ENCODE measurements at places on chromosomes 7 and 10.

GRCh38 chr7:85851571-85852193, 664.8 kb upstream of the SEMA3D start:
- peak; percentile 63 for DNase-seq

DNA sequence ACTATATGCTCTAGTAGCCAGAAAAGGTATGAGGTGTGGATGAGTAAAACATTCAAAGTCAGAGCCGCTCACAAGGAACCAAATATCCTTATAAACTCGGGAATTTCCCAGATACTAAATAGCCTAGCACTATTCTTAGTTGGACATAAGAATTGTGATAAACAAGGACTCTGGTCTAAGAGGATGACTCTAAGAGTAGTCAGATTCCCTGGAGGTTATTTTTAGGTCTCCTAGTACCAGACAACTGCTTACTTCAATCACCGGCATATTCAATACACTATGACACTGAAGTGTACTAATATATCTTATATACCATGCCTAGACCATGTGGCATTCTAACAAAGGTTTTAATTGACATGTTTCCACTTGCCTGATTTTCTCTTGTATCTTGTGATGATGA, 56.5 kb downstream of the LMBR1 start:
- DNase-seq = no peak

DNA sequence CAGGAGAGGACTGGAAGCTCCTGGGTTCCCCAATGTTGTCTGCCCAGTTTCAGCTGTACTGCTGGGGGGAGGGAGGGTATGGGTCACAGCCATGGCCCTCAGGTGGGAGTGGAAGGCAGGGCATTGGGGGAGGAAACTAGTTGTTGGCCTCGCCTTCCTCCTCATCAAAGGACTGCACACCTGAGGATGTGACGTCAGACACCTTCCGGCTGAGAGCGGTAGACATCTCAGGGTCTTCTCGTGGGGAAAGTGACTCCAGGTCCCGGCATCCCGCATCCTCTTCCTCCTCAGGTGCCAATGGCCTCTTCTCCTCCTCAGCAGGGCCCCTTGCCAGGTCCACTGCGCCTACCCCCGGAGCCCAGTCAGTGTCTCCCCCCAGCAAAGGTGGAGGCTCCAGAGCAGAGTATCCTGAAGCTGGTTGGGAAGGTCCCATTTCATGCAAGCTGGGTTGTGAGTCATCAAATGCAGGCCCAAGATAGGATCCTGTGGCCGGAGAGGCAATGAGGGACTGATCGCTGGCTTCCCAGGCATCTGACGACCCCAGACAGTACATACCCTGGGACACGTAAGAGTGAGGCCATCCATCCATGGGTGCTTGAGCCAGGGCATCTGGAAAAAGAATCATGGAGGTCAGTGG, 6.0 kb downstream of the FAM131B start:
- DNase-seq = no peak

GRCh38 chr7:115024276-115024675, 102.4 kb downstream of the MDFIC start:
- no peak for DNase-seq

DNA sequence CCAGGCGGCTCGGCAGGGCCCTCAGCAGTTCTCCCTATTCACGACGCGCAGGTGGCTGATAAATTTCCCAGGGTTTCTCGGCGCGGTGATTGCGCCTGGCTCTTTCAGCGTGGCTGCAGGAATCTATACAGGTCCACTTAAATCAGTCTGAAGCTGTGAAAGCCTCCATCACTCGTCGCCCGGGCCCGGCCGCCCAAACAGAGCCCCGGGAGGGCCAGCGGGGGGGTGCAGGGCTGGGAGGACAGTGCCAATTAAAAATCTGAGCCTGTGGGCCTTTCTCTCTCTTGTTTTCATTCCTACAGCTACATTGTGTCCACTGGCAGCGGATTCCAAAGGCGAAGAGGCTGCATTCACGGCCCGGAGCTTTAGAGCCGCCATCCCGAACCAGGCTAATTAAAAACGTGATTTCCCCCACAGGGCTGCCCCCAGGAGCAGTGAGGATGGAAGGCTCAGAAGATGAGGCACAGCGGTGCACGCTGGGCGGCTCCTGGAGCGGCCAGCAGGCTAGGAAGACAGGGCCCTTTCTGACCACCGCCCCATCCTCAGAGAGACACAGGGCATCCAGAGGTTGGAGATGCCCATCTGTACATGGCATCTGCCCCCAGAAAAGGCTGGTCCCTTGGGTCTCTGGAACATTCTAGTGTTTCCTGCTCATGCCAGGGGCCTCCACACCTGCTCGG, 100.7 kb downstream of the FAM53B start:
- peak; percentile 61 for DNase-seq

DNA sequence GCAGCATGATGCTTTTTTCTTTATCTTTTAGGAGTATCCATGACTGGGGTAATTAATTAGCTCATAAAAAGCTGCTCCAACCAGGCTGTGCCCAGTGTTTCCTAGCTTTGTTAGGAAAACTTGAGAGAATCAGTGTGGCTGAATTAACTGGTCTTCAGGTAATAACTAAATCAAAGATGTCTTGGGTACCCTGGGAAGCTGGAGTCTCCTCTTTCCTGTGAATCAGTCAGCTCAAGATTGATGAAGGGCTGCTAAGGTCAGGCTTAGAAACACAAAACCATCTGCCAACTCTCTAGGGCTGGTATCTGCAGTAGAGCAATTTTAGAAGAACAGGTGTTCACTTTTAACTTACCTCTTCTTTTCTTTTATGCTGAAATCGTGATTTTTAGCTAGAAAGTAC, 21.4 kb upstream of the ATOH7 start:
- DNase-seq = no peak

- no peak for DNase-seq
These were observed 322.8 kb upstream of the PHYHIPL start for GRCh38 chr10:58853668-58854067.

- DNase-seq = no peak
These were observed 36.2 kb downstream of the SCD start for GRCh38 chr10:100383251-100383650.
